T-cell (primary cell): ENCODE measurements at places on chromosomes 3 and 15.

- no peak for DNase-seq
Observed at GRCh38 chr15:47394286-47394809, 323.0 kb upstream of the SEMA6D start.

DNA sequence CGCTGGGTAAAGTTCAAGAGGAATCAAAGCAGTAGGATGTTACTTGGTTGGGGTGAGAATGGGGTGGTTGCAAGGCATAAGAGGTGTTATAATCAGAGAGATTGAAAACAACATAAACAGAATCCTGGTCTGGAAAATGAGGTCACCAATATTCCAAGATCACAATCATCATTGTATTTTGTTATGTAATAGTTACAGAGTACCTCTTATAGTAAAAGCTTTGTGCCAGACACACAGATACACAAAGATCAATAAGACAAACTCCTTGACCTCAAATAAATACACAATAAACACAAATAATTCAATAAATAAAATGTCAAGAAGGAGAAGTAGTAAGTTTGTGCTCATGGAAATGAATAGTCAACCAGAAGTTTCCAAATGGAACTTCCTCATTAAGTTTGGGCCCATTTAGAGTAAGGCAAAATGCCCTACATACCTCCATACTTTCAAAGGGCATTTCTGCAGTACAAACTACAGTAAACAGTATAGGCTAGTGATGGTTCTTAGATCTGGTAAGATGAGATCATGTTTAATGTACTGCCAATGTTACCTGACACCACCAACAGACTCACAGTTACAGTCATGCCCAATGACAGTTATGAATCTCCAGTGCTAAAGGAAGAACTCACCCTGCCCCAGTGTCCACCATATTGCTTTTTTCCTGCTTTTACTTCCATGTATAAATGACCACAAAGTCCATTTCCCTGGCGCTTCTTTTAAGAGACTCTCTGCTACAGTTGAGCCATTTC lies 93.4 kb downstream of the KCNMB2 start:
- DNase-seq: no peak

DNA sequence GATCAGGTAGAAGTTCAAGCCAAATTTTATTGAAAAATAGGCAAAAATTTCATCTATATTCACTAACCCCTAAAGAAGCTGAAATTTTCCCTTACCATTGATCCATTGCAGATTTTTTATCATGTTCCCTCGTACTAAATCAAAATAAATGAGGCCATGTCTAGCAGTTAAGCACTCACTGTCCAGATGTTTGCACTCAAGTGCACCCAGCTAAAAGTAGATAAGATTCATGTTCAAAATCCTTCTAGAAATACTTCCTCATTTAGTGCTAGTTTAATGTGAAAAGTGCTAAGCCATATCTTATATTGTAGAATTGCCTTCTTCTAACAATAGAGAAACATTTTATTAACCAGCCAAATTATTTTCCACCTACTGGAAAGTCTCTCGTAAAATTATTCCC lies 164.7 kb upstream of the UBE2E2 start:
- DNase-seq: no peak

- DNase-seq: no peak
Observed at GRCh38 chr3:190533511-190534281, 19.8 kb downstream of the IL1RAP start.

DNA sequence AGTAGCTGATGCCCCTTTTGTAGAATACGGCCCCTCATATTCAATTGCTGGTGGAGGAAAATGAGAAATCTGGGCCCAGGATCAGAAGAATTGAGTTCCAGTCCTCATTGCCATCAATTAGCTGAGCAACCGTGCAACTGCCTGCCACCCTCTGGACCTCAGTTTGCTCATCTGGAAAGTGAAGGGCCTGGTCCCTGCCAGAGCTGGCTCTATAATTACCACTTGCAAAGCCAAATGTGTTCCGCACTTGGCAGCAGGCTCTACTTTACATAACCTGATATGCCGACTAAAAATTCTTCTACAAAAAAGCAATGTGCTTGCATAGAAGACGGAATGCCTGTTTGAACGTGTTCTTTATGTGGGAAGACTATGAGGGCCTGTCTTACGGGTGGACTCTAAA lies 8.6 kb upstream of the ITGB5 start:
- no peak for DNase-seq

DNA sequence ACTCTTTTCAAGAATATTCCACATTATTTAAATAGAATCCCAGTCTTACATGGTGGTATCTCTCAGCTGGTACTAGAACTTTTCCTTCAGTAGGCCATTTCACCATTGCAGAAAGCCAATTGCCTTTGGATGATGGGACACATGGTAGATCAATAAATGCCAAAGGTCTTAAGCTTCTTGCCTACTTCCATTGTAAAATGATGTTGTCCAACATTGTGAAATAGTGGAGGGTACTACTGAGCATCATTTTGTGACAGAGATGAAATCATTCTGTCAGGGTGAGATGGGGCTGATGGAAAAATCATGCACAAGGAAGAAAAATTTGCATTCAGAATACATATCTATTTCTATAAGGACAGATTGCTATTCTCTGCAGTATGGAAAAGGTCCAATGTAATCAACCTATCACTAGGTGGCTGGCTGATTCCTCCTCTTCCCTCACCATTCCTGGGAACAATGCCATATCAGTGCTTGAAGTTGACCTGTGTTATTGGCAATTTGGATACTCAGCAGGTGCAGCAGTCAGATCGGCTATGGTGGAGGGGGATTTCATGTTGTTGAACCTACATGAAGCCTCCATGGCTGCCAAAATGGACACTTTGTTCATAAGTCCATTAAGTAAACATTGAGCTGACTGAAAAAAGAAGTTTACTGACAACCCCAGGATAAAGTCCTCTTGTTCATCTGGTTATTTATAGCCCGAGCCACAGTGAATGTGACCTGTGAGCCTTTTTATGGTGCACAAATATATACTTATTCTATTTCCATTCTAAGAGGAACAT lies 596.9 kb upstream of the ARPP21 start:
- no peak for DNase-seq

GRCh38 chr3:51954105-51954504 lies 1.1 kb upstream of the GPR62 start:
- no peak for DNase-seq

DNA sequence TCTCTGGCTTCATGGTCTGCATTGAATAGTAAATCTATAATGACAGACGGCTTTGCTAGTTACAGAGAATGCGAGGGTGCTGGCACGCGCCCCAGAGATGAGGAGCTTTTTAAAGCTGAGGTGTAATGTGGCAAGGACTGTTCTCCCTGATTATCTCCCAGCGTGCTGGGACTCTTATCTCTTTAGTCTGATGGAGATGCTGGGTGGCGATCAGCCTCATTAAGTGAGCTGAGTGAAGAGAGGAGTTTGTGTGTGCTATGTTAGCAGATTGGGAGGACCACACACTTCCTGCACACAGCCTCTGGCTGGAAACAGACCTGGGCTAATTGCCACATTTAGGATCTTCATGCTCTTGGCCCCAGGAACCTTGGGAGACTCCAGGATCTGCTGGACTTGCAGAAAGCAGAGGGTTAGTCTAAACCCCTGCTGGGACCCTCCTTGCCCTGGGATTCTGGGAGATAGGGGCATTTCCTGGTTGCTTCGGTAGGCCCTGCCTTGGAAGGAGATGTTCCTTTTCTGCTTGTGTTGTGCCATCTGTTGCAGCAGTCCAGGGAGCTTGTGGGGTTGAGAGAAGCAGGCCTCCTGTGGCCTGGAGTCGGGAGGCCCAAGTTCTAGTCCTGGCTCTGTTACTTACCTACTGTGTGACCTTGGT lies 15.0 kb downstream of the PDIA5 start:
- DNase-seq: no peak

GRCh38 chr3:190581041-190581541 lies 67.2 kb downstream of the IL1RAP start:
- no peak for DNase-seq

GRCh38 chr3:150341891-150342290 lies 66.2 kb upstream of the TSC22D2 start:
- no peak for DNase-seq

DNA sequence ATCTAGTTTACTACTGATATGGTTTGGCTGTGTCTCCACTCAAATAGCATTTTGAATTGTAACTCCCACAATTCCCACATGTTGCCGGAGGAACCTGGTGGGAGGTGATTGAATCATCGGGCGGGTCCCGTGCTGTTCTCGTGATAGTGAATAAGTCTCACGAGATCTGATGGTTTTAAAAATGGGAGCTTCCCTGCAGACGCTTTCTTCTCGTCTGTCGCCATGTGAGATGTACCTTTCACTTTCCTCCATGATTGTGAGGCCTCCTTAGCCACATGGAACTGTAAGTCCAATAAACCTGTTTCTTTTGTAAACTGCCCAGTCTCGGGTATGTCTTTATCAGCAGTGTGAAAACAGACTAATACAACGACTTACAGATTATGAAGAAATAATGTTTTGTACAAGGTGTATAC lies 35.6 kb upstream of the PYDC2 start:
- DNase-seq: no peak

GRCh38 chr3:73656241-73656890 lies 31.6 kb upstream of the PDZRN3 start:
- no peak for DNase-seq

DNA sequence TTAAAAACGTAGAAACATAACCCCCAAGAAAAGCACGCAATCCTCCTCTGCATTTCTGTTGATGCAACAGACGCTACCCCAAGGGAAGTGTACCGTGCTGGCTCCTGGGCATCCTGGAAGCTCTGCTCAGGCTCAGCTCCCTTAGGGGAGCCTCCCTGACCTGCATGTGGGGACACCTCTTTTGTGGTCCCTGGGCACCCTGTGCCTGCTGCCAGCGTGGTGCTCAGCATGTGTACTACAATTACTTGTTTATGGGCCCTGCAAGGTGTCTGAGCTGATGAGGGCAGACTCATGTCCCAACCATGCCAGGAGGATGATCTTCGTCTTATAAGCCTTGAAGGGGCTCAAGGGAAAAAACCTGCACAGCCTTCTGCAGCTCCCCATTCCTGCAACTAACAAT lies 18.3 kb downstream of the EHD4 start:
- DNase-seq: no peak

DNA sequence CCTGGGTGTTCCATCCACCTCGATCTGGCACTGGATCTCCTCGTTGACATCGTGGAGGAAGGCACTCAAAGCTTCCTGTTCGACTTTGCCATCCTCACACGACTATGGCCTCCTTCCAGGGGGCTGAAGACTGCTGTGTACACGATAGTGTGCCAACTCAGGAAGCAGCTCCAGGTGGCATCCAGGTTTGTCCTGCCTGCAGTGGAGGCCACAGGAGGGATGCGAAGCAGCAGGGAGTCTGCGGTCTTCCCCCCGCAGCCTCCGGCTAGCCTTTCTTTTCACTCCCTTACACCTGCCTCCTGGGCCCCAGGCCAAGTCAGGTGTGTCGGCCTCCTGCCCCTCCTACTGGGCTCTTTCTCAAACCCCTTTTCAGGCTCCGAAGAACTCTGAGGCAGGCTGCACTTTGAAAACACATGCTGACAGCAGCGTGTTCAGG lies 32.2 kb downstream of the SYNM start:
- DNase-seq: no peak

- DNase-seq: no peak
Observed at GRCh38 chr15:79617071-79617470, 184.9 kb downstream of the MINAR1 start.

DNA sequence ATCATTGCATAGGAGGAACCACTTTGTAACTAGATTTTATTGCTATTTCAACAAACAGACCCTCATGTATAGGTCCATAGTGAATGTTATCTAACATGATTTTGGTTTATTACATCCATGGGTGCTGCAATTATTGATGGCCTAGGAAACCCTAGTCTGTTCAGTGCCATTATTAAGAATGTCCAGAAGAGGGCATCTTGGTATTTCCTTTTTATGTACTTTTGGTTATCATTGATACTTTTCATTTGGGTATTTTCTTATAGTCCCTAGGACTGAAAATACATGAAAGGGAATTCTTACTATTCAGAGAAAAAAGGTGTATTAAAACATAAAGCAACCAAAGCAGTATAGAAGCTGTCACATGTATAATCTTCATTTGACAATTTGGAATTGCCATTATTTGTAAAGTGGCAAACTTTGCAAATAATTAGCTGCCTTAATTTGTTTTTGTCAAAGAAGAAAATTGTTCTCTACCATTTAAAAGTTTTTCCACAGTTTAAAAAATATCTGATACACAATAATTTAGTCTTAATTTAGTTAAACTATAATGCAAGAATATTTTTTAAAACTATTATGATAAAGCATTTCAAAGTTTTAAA lies 48.7 kb downstream of the CNOT10 start:
- DNase-seq: no peak

DNA sequence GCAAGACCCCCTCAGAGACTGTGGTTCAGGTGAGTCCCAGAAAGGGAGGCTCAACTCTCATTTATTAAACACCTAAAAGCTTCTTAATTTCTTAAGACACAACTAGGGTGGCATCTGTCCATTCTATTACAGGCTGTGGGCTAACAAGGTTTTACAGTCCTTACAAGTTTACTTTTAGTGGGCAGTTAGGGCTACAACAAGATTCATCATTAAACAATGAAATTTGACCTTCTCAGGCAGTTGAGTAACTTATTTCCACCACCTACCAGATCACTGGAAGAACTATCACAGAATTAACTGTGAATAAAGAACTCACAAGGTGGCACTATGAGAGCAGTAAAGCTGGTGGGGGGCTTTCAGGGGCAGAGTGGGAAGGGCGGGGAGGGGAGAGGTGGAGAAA lies 132.6 kb downstream of the PLD1 start:
- DNase-seq: no peak

DNA sequence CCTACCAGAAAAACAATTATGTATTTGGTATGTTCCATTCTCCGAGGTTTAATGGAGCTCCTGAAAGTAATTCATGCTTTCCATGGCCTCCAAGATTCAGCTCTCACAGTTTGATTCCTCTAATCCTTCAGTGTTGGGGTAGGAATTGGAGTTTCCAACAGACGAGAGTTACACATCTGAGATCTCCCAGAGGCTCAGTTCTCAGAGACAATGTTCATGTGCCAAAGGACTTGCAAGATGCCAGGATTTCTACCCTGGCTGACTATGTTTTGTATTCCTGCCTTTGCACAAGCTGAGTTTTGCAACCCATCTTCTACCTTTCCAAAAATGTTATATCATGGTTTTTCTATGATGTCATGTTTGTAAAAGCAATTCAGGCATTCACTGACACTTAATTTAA lies 322.9 kb downstream of the ERC2 start:
- no peak for DNase-seq

DNA sequence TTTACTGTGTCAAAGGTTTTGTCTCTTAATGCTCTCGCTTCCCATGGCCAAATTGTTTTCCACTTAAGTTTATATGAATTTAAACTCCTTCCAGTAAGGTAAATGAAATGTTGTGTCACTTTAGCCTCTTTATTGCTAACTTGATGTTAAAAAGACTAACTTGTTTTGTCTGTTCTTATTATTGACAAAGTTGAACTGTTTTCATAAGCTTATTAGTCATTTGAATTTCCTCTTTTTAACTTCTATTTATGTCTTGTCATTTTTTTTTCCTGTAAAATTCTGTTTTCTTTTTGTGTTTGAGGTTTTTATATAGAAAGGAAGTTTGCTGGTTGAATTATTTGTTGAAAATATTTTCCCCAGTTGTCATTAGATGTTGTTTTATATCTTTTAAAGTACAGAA lies 25.8 kb downstream of the FAM98B start:
- DNase-seq: no peak
